Small intestine (tissue), 16 donors: ENCODE measurements at places on chromosomes 2 and 18.

GRCh38 chr18:66548747-66549146, 55.1 kb downstream of the CDH19 start:
- DNase-seq = no peak

DNA sequence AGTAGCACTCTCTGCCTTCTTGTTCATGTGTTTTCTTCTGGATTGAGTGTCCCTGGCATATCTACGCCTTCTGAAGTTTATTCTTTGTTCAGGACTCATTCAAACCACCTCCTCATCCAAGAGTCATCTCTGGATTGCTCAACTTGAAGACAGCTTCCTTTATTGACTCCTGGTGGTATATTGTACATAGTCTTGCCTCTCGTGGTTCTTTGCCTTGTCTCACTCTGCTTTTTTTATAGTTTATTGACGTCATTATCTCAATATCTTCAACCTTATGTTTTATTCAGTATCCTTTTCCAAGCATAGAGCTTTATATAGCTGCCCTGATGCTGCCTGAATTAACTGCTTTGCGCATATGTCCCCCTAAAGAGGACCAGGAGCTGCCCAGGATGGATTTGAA, 161.7 kb downstream of the INSIG2 start:
- no peak for DNase-seq

DNA sequence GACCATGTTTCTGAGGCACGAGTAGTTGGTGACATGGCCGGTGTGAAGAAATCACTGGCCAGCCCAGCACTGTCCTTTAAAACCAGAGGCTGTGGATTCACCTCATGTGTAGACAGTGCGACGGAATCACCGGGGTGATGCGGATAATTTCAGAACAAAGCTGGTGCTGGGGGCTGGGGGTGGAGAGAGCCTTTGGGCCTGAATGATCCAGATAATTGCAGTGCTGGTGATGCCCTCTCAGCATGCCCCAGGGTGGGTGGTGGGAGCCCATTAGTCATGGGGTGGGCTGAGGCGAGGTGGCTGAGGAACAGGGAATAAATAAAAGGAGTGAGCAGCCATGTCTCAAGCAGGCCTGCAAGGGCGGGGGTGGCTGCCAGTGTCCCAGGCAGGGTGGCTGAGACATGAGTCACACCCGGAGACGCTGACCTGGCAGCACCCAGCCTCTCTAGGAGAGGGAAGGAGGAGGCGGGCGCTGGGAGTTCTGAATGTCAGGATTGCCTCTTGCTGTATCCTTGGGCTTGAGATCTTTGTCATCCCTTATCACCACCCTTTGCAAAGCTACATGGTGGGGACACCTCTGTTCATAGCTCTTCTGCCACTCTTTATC, 151.1 kb upstream of the MSH6 start:
- DNase-seq = peak; percentile 27

DNA sequence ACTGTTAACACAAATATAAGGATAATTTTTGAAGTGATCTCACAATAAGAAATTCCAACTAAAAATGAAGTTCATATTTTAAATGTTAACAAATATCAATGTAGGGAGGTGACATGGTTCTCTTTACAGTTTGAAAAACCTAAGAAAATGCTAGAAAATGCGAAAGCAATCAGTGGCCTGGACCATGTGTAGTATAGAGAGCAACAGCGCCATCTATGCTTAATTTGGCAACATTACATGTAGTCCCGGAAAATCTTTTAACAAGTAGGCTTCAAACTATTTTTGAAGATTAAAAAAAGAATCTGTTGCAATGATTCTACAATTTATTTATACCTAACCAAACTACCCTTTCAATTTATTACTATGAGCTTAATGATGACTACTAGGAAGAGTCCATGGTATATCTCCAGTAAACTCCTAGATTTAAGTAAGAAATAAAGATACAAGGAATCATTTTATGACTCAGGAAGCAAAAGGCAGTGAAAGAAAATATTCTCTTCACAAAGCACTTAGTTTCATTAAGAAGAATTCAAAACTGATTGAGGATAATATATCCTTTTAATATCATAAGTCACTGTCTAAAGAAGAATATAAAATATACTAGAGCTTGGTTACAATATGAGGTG, 33.3 kb downstream of the NDUFA10 start:
- DNase-seq = peak; percentile 36

- DNase-seq = no peak
These were observed 104.0 kb upstream of the MGAT5 start for GRCh38 chr2:134149904-134150303.

DNA sequence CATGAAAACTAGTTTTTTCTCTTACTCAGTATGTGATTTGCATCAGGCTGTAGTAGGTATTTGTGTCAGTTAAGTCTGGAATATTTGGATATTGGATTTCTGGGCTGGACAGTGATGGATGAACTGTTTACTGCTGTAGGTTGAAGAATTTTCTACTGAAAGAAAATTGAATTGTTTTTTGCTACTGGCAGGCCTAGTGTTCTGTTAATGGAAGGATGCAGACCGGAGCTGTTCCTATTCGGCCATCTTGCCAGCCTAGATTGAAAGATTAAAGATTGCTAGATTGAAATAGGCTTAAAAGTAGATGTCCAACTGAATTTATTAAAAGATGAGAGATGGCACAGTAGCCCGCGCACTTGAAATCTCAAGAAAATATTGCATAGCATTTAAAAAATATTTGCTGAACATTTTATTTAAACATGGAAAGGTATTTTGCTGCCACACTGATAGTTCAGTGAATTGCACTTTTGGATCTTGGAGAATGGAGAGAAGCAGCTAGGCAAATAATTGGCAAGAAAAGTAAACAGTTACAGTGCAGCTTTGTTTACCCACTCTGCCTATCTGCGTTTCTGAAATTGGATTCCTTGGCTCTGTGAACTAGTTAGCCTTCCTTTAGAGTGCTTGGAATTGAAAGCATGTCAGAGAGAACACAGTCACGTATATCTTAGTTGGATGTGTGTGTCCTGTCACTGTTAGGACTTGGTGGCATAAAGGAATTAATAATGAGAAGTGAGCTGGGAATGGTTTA, 54.1 kb downstream of the EPB41L5 start:
- DNase-seq = peak; percentile 25

- peak; percentile 78 for DNase-seq
These were observed 1.6 kb downstream of the DSC2 start for GRCh38 chr18:31100436-31101182.

GRCh38 chr2:177328056-177328455, 63.5 kb upstream of the NFE2L2 start:
- DNase-seq = no peak

DNA sequence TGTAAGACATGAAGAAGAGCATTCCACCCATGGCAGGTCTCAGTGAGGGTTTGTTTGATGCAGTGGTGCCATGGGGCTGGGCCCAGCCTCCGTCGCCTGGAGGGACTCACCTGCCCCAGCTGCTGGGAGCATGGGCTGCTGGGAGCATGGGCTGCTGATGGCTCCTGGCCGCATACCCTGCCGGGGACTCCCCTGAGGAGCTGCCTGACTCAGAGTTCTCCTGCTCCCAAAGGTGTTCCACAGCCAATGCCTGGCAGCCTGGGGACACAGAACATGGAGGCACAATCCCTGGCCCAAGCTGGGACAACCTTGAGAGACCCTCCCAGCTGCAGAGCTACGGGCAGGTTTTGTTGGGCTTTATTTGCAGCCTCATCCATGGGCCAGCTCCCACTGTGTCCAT, 108.4 kb downstream of the COPS8 start:
- DNase-seq = no peak

DNA sequence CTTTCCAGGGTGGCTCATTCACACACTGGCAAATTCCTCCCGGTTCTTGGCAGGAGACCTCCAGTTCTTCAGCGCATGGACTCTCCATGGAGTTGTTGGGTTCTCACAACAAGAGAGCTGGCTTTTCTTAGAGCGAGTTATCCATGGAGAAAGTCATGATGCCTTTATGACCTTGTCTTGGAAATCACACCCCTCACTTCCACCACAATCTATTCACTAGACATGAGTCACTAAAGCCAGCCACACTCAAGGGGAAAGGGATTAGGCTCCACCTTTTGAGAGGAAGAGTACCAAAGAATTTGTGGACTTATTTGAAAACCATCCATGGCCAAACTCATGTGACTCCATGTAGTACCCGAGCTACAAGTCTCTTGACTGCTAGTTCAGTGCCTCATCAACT, 160.5 kb downstream of the SETBP1 start:
- no peak for DNase-seq

- no peak for DNase-seq
These were observed 5.6 kb downstream of the ATP5MC3 start for GRCh38 chr2:175175896-175176295.

GRCh38 chr2:113114224-113114945, 13.0 kb upstream of the IL1RN start:
- no peak for DNase-seq

DNA sequence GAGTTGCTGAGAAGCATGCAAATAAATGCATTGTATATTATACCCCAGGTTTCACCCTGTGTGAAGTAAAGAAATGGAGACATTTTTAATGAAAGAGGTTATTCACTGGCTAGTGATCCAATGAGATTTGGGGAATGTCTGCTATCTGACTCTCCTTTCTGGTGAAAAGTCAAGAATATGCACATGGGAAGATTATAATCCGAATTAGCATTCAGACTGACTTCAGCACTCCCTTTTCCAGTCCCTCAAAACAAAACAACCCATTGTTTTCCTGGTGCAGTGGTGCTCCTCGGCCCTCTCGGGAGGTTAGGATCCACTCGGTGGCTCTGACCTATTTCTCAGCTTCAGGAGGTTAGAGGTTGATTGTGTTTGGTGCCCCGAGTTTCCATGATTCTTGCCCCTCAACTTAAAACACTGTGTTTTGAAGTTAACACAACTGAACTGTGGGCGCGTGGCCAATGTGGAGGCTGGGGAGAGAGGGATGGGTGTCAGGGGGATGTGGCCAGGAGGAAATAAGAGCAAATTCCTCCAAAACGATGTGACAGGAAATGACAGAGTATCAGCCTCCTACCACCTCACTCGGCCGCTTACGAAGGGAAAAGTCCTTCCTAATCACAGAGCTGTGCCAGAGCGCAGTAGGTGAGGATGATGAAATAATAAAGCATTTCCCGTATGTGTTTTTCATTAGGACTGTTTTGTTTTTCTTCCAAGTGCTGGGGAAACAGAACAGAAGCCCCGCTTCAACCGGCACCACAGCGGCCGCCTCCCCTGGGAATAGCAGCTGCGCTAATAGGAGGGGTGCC, 440.1 kb downstream of the MTX2 start:
- no peak for DNase-seq

DNA sequence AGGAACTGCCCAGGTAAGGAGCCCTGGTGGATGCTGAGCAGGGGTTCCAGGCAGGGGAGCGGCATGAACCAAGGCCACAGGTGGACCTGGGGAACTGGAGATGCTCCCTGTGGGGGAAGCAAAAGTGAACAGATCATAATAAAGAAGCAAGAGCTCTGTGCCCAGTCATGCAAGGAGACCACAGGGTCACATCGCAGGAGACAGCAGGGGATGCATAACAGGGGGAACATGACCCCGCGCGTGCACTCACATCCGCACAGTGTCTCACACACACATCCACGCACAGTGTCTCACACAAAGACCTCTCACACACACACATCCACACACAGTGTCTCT, 473.3 kb upstream of the HS6ST1 start:
- DNase-seq = no peak

GRCh38 chr2:32743480-32744236, 115.8 kb downstream of the TTC27 start:
- DNase-seq = no peak

DNA sequence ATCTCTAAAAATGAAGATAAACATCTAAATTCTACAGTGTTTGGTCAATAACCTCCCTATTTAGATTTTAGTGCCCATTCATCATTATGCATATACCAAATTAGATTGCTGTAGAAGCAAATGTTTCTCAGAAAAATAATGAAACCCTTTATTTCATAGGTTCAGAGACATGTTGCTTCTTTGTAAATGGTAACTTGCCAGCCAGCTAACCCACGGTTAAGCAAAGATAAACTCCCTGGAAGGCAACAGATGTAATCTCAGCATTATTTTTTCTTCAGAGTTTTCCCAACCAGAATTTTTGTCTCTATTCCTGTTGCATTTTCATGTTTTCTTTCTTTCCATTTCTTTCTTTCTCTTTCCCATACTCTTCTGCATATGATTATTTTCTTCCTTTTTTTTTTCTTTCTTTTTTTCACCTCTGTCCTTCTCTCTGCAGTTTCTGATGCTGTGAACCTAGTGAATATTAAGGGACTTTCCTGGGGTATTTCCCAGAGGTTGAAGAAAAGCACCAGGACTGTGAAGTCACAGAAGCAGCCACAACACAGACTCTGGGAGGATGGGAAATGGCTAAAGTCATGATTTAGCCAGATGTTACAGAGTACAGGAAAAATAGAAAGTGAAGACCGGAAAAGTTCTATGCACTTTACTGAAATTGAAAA, 50.0 kb upstream of the DSG1 start:
- no peak for DNase-seq

DNA sequence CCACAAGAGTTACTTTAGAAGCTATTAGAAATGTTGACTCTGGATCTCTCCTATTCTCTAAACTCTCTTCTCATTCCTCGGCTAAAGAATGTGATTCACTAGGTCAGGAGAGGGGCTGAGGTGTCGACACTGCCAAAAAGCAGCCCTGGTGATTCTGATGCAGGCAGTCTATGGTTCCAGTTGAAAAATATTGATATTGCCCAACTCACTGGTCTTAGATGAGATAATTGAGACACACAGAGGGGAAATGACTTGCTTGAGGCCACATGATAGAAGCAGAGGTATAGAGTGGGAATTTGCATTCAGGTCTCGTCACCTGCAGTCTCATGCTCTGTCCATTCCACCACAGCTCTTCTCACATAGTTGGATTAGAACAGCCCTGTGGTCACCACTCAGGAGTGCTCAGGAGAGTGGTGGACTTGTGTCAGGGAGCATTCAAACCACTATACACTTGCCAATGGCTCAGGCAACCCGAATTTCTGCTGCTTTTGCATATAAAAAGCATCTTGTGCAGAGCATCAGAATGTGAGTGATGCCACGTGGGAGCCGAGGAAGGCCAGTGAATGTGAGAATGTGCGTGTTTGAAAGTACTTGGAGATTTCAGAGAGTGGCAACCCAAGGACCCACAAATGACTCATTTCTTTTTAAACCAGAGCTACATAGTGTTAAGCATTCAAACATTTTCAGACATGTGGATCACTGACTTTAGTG, 65.1 kb upstream of the CTLA4 start:
- no peak for DNase-seq

DNA sequence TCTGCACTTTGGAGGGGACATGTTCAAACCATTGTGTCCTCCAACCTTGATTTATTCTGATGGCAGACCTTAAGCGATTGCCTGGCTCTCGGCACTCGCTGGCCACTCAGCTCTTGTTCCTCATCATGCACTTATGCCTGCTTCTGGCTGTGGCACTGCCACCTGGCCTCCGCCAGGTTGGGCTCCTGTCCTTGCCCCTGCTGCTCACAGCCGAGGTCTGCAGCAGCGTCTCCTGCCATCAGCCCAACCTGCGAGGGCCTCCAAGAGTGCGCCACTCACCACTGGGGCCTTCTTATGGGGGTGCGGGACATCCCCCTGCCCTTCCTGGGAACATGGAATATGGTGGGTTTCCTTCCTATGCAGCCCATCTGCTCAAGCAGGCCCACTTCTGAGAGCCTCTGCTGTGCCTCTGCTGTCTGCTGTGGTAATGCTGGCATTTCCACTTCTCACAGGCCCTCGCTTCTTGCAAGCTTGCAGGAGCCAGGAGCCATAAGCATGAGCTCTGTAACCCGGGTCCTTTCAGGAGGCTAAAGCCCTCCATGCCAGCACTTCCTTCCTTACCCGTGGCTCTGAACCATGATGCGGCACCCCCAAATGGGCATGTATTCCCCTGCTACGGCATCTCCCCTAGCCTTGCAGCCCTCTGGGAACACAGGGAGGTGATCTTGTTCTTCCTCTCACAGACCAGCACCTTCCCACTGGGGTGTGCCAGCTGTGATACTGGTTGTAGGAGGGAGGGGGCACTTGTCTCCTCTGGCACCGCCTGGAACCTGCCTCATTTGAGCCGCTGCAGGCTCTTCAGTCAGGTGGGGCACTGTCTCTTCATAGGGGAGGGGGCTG, 58.6 kb upstream of the HS6ST1 start:
- DNase-seq = no peak
